Prostate gland (tissue), 2 donors: ENCODE measurements at places on chromosomes 12 and 14. TPM values are rescaled to one million over a fixed set of nuclear protein-coding genes. Genes with fewer than 3 reads are reported as not detected.

MIS18BP1 gene
- 23.3 TPM for total RNA-seq

GRCh38 chr12:23930599-23930998, 18.9 kb downstream of the SOX5 start:
- no peaks in the 10 kb centered on the region for H3K27me3 ChIP-seq
- H3K36me3 ChIP-seq = no peaks in the 10 kb centered on the region
- no peak overlapping the region for H3K4me3 ChIP-seq
- H3K27ac ChIP-seq = no peak overlapping the region

DNA sequence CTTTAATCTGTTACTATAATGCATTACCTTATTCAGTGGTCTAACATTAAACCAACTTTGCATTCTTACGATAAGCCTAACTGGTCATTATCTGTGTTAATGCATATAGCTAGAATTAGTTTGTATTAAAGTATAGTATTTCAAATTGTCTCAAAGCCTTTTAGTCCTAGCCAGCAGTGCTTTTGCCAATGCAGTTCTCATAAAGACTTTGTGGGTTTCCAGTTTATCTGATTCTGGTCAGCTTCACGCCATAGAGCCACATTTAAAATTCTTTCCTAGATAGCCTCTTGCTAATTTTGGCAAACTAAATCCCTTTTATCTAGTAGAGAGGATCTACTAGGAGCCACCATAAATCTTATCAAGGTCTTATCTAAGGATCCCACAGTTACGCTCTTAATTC, 78.9 kb upstream of the VASH1 start:
- H3K36me3 ChIP-seq = no peaks in the 10 kb centered on the region
- DNase-seq = no peak
- no peaks in the 10 kb centered on the region for H3K4me1 ChIP-seq
- no peak overlapping the region for H3K27ac ChIP-seq
- H3K27me3 ChIP-seq = no peaks in the 10 kb centered on the region
- H3K4me3 ChIP-seq = no peak overlapping the region

DNA sequence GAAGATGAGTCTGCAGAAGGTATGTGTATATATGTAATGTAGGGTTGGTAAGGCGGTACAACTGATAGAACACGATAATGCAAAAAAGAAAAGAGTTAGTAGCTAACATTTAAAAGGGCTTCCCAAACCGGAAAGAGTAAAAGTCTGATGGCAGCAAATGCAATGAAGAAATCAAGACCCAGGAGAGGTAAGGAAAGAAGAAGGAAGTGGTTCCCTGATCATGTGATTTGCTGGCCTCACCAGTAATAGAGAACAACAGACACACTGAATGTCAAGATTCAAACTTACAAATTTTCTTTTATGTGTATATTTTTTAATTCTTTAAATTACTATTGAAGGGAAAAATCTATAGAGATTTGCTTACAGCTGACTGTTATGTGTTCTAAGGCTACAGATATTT, 18.4 kb downstream of the ZFC3H1 start:
- H3K27me3 ChIP-seq = no peaks in the 10 kb centered on the region
- H3K36me3 ChIP-seq = no peaks in the 10 kb centered on the region
- H3K4me1 ChIP-seq = no peaks in the 10 kb centered on the region
- no peak overlapping the region for H3K4me3 ChIP-seq
- no peak overlapping the region for H3K27ac ChIP-seq

DNA sequence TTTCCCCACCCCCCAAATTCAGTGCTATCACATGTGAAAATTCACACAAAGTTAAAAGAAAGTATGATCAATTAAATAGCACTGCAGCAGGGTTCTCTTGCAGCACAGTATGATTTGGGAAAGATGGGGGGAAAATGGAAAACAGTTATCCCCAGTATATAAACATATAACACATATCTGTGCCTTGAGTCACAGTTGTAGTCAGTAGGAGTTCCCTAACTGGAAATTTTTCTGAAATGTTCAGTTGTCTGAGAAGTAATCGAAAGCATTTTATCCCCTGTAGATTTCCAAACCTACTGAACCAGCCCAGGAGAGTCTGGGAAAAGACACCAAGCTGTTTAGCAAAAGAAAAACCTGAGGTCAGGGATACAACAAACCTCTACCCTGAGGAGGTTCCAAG, 47.0 kb downstream of the C12orf50 start:
- H3K27ac ChIP-seq = no peak overlapping the region
- DNase-seq = no peak
- no peaks in the 10 kb centered on the region for H3K27me3 ChIP-seq
- no peaks in the 10 kb centered on the region for H3K36me3 ChIP-seq
- no peak overlapping the region for H3K4me3 ChIP-seq

GRCh38 chr14:81298911-81299310, 78.2 kb upstream of the GTF2A1 start:
- no peak overlapping the region for H3K27ac ChIP-seq
- no peak overlapping the region for H3K4me3 ChIP-seq
- H3K36me3 ChIP-seq = no peaks in the 10 kb centered on the region
- no peaks in the 10 kb centered on the region for H3K4me1 ChIP-seq
- no peak for DNase-seq

TDP1 gene
- 18.2 TPM for total RNA-seq

INSM2 gene
- total RNA-seq = not detected

DNA sequence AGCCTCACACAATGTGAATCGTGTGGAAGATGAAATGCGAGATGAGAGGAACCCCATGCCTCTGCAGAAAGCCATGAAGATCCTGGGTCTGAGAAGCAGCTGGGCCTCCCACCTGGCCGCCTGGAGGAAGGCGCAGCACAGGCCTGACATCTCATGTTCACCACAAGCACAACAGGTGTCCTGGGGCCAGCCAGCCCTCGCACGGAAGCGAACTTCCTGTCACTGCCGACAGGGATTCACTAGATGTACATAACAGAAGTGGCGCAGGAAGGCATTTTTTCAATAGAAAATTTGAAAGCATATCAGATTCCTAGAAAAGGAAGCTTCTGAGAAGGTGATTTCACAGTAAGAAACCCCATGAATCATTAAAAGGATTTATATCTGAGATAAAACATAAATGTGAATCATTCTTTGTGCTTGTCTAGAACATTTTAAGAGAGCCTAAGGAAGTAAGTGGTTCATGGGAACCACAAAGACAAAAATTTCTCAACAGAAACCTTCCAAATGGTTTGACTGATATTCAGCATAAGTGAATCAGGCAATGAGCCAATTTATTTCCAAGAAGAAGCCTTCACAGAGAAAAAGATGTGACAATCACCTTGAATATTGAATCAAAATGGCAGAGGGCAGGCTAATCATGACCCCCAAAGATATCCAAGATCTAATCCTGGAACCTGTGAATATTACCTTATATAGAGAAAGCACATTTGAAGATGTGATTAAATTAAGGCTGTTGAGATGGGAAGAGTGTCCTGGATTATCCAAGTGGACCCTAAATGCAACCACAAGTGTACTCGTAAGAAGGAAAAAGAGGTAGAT, 311.9 kb downstream of the DUSP6 start:
- H3K36me3 ChIP-seq = no peaks in the 10 kb centered on the region
- H3K4me3 ChIP-seq = no peak overlapping the region
- no peaks in the 10 kb centered on the region for H3K4me1 ChIP-seq
- no peak overlapping the region for H3K27ac ChIP-seq

GRCh38 chr14:37864861-37865718, 269.7 kb downstream of the TTC6 start:
- no peaks in the 10 kb centered on the region for H3K27me3 ChIP-seq
- peaks cover 4% of the 10 kb centered on the region for H3K4me1 ChIP-seq
- peak; percentile 72 for DNase-seq

ACSS3 gene
- 24.3 TPM for total RNA-seq

GRCh38 chr12:79687711-79688260, 3.0 kb downstream of the PAWR start:
- H3K4me1 ChIP-seq = no peaks in the 10 kb centered on the region
- no peak for DNase-seq
- H3K27me3 ChIP-seq = no peaks in the 10 kb centered on the region

DNA sequence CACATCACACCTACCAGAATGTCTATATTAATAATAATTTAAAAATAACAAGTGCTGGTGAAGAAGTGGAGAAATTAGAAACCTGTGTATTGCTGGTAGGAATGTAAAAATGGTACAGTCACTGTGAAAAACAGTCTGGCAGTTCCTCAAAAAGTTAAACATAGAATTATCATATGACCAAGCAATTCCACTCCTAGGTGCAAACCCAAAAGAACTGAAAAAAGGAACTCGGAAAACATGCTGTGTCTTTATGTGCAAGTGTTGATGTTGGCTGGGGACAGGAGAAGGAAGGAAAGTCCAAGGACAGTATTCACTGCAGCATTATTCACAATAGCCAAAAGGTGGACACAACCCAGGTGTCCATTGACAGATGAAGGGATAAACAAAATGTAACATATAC, 146.5 kb downstream of the TTC7B start:
- H3K27me3 ChIP-seq = no peaks in the 10 kb centered on the region
- no peak overlapping the region for H3K27ac ChIP-seq
- no peak for DNase-seq
- no peaks in the 10 kb centered on the region for H3K36me3 ChIP-seq
- H3K4me1 ChIP-seq = no peaks in the 10 kb centered on the region

DNA sequence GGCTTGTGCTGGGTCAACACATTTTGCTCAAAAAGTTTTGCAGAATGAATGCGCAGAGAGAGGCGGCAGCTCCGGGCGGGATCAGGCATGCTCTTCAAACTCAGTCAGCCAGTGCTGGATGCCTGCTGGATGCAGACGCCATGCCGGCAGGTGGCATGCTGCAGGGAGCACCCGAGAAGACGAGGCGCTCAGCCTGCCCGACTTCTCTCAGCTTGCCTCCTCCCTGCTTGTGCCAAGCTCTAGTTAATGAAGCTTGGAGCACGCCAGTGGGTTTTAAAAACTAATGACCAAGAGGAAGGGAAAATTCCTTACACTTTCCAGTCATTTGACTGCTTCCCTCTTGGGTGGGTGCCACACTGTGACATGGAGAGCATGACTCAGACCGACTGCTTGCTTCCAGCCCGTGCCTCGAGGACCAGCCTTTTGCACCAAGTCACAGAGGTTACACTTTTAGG, 39.8 kb downstream of the SLC24A4 start:
- no peaks in the 10 kb centered on the region for H3K4me1 ChIP-seq
- no peak for DNase-seq
- H3K36me3 ChIP-seq = no peaks in the 10 kb centered on the region

DNA sequence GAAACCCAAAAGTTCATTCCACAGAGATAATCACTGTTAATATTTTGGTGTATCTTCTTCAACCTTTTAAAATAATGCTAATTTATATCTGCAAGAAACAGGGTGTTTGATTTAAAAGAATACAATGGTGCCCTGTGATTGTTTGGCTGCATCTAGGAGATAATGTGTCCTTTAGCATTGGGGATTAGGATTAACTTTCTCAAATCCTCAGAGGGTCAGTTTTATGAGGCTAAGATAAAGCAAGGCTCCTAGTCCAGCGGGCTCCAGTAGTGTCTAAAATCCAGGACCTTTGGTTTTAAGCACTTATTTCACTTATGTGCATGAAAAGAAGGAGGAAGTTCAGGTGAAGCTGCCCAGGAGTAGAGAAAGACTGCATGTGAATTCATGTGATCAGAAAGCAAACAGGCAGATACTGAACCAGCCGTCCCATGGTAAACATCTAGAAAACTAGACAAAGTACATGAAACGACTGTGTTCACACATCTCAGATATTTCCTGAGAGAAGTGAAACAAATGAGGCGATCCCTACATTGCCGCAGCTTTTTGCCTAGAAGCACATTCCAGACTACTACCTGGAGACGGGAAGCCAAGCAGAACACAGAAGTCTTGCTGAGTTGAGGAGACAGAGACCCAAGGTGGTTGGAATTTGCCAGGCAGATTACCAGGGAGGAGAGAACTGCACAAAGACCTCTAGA, 129.1 kb upstream of the MAX start:
- no peak overlapping the region for H3K4me3 ChIP-seq
- no peaks in the 10 kb centered on the region for H3K36me3 ChIP-seq
- no peaks in the 10 kb centered on the region for H3K27me3 ChIP-seq

CLEC4D gene
- total RNA-seq = 1.5 TPM

GRCh38 chr12:6092784-6093722, 31.4 kb downstream of the VWF start:
- H3K4me3 ChIP-seq = no peak overlapping the region
- no peaks in the 10 kb centered on the region for H3K4me1 ChIP-seq
- H3K27me3 ChIP-seq = no peaks in the 10 kb centered on the region
- H3K36me3 ChIP-seq = no peaks in the 10 kb centered on the region

DNA sequence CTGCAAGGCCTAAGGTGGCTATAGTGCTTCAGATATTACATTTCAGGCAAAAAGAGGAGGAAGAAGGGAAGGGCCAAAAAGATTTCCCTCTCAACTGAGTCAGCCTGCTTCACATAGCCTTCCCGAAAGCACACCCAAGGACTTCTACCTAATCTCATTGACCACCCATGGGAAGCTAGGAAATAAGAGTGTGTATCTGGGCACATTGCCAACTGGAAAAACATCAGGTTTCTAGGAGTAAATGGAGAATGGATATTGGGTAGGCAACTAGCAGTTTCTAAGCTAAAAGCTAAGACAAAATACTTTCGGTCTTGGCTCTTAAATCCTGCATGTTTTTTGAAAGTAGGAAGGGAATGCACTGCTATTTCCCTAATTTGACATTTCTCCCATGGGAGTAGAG, 221.7 kb upstream of the GRIP1 start:
- H3K27ac ChIP-seq = no peak overlapping the region
- H3K36me3 ChIP-seq = no peaks in the 10 kb centered on the region
- no peak for DNase-seq
- H3K27me3 ChIP-seq = no peaks in the 10 kb centered on the region
- H3K4me3 ChIP-seq = no peak overlapping the region

DNA sequence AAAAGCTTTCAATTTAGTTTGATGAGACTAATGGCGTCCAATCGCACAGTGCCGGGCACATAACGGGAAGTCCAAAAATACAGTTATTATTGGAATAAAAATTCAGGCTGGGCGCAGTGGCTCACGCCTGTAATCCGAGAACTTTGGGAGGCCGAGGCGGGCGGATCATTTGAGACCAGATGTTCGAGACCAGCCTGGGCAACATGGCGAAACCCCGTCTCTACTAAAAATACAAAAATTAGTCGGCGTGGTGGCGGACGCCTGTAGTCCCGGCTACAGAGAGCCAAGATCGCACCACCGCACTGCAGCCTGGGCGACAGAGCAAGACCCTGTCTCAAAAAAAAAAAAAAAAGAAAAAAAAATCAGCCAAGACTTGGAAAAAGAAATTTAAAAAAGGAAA, 1.2 kb upstream of the FKBP4 start:
- H3K4me1 ChIP-seq = peaks cover 5% of the 10 kb centered on the region
- no peak for DNase-seq

PLD4 gene
- 5.4 TPM for total RNA-seq

- no peaks in the 10 kb centered on the region for H3K27me3 ChIP-seq
- H3K4me3 ChIP-seq = no peak overlapping the region
- no peak for DNase-seq
- no peak overlapping the region for H3K27ac ChIP-seq
- H3K4me1 ChIP-seq = peaks cover 2% of the 10 kb centered on the region
- H3K36me3 ChIP-seq = no peaks in the 10 kb centered on the region
These were observed 15.7 kb downstream of the PTGER2 start for GRCh38 chr14:52329678-52330369.

GRCh38 chr14:41201696-41202095, 405.0 kb upstream of the LRFN5 start:
- H3K36me3 ChIP-seq = no peaks in the 10 kb centered on the region
- no peaks in the 10 kb centered on the region for H3K4me1 ChIP-seq
- H3K27ac ChIP-seq = no peak overlapping the region
- no peak overlapping the region for H3K4me3 ChIP-seq
- no peaks in the 10 kb centered on the region for H3K27me3 ChIP-seq
